NCI-H526 treated with DMSO at 0.1 percent for 48 hours (cell line): ENCODE measurements at places on chromosomes 6 and 20.

DNA sequence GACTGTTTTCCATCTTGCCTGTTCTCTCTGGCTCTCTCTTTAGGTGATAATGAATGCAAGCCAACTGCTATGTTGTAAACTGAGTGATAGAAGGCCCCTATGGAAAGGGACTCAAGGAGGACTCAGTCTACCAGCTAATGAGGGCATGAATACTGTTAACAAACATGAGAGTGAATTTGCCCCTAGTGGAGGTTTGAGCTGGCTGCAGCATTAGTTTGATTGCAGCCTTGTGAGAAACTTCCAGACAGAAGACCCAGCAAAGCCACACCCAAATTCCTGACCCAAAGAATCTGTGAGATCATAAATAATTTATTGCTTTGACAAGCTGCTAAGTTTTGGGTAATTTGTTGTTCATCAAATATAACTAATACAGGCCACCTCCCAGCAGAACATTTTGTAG is 50.0 kb upstream of the PLCB1 start:
- DNase-seq = no peak

DNA sequence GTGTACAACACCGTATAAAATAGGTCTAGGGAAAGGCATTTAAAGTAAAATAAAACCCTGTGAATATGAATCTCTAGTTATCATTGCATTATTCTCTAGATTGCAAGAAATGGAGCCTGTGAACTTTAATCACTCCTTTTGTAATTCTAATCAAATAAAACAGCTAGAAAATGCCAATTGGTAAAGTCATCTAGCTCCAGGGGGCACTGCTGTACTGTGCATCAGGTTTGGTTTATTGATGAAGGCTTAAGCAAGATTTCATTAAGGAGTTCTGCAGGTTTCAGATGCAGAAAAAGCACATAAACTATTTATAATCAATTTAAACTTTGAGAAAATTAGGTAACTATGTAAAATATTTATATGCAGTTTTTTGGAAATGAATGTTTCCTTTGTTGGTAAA is 645.0 kb downstream of the PHF3 start:
- DNase-seq = peak; percentile 12

- peak; percentile 45 for DNase-seq
Measured at GRCh38 chr6:33116417-33116816, 40.6 kb downstream of the HLA-DPB1 start.

DNA sequence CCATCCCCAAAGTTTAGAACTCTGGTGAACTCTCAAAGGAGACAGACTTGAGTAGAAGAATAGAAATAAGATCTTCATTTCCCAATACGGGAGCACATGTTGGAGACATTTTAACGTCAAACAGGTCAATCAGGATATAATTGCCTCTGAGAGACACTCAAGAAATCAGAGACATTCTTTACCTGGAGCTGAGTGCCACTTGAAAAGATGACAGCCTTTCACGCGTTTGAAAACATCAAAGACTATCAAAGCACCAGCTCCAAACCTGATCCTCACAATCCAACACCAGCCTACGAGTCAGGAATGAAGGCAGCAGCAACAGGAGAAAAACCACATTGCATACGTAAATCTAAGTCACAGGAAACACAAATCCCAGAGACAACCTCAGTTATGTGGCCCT is 571.5 kb upstream of the CDH4 start:
- DNase-seq = no peak

DNA sequence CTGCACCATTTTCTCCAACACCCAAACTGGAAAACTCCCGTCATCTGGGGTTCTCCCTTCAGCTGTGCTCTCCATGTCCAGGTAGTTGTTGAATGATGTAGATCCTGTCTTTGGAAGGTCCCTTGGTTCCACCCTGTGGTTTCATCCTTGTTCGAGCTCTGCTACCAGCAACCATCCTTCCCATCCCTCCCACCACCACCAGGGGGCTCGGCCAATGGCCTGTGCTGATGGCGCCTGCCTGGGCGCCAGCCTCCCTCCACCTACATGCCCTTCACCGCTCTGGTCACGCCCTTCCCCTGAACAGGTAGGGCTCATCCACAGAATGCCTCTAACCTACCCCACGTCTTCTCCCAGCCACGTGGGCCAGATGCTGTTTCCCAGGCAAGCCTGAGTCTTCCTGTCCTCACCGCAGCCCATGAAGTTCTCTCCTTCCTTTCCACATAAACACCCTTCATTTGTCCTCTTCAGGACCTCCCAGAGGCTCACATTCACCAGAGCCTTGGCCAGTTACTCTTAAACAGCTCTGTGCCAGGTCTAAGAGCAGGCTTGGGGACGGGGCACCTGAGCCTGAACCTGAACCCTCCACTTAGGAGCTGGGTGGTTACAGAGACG is 75.1 kb upstream of the DUSP22 start:
- DNase-seq = no peak

DNA sequence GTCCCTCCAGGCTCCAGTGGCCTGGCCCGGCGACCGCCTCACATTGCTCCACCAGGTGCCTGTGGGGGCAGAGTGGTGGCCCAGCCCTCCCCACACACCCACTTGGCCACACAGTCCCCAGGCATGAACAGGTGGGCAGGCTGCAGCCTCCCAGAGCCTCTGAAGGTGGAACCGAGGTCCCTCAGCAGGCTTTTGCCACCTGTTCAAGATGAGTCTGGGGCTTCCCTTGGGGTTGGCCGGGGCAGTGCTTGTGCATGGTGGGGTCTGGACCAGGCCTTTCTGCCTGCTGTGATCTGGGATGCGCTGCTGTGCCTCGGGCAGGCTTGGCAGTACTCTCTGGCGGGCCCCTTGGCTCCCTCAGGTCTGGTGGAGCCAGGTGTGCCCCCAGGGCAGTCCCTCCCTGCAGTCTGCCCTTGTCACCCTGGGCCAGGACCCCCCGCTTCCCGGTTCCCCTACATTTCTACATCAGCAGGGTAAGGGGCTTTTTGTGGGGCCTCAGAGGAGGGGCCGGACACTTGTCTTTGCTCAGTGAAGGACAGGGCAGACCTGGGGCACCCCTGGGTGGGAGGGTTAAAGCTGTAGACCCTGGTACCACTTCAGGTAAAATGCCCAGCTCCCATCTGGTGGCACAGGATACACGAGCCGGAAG is 2.7 kb upstream of the COL9A3 start:
- no peak for DNase-seq

GRCh38 chr6:108689272-108690161 is 128.8 kb downstream of the FOXO3 start:
- DNase-seq = no peak

DNA sequence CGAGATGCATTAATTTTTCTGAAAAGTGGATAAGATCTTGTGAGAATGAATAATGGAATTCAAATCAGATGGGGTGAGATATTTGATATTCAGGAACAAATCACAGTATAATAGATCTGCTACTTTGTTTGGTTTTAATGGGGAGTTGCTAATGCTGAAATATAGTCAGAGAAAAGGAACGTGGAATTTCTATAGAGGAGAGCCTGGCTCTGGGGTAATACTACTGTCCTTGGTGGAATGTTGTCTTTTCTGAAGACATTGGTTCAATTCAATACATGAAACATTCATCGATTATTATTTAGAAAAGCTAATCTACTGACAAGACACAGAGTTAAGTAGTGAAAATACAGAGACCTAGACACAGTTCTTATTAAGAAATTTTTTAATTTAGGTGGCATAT is 108.6 kb downstream of the ESR1 start:
- no peak for DNase-seq

GRCh38 chr6:125013938-125014660 is 51.9 kb downstream of the RNF217 start:
- no peak for DNase-seq

DNA sequence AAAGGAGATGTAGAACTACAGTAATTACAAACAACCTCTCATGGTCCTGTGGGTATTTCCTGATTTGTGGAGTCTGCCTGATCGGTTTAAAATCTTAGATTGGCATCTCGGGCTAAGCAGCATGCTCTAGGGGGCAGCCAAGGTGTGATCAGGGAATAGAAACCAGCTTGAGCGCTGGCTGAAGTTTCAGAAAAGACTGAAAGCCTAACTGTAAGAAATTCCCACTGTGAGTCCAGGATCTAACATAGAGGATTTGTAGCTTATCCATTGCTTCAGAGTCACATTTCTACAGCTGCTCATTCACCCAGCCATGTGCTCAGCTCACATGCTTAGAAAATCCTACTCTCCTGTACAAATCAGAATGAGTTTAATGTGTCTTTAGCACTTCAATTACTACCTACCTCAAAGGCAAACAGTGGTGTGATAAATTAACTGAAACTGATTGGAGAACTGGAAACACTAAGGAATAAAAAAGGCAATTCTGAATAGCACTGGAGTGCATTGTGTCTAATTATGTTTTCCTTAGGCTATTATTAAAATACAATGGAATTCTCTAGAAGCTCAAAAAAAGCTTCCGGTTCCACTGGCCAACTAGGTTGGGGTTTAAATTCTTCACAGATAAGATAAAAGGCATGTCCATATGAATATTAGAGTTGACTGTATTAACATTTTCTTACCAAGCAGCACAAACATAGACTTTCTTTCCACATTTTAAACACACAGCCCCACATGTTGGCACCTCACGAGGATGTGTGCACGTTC is 73.8 kb upstream of the MPC1 start:
- DNase-seq = no peak

GRCh38 chr20:12970372-12970821 is 38.4 kb upstream of the SPTLC3 start:
- DNase-seq = peak; percentile 53

DNA sequence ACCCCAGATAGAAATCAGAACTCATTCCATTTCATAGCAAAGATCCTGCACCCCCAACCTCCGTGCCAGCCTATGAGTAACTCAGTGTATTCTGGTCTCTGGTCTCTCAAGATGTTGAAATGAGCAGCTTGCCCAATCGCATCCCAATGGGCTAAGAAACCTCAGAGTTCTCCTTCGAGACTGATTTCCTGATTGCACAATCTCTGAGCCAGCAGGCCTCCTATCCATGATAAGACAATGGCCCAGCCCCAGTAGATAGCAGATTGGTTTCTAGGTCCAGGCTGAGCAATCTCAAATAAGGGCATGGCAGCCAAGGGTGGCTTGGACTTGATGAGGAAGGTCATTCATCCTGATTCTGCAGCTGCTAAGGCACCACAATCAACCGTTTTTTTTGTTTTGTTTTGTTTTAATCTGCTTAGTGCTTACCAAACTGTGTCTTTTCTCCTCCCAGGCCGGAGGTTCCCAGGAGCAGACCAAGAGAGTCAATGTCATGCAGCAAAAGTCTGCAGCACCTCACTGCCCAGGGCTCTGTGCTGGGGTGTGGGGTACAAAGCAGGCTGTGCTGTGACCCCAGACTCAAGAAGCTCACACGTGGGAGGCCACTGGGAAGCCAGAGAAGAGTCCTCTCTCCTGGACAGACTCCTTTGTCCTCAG is 125.1 kb upstream of the NXT1 start:
- DNase-seq = no peak

DNA sequence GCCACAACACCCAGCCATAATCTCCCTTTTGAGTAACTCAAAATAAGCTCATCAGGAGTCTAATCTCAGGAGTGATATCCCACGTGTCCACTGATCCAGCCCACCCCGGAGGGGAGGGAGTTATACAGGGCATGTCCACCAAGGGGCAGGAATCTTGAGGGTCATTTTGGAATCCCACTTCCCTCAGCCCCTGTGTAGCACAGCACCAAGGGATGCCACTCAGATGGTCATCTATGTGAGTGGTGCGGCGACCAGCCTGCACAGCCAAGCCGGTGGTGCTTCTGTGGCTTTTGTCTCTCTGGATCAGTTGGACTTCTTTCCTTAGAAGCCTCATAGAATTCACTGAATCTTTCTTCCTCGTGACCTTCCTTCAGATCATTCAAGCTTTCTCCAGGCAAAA is 11.0 kb upstream of the BCAS4 start:
- DNase-seq = no peak

DNA sequence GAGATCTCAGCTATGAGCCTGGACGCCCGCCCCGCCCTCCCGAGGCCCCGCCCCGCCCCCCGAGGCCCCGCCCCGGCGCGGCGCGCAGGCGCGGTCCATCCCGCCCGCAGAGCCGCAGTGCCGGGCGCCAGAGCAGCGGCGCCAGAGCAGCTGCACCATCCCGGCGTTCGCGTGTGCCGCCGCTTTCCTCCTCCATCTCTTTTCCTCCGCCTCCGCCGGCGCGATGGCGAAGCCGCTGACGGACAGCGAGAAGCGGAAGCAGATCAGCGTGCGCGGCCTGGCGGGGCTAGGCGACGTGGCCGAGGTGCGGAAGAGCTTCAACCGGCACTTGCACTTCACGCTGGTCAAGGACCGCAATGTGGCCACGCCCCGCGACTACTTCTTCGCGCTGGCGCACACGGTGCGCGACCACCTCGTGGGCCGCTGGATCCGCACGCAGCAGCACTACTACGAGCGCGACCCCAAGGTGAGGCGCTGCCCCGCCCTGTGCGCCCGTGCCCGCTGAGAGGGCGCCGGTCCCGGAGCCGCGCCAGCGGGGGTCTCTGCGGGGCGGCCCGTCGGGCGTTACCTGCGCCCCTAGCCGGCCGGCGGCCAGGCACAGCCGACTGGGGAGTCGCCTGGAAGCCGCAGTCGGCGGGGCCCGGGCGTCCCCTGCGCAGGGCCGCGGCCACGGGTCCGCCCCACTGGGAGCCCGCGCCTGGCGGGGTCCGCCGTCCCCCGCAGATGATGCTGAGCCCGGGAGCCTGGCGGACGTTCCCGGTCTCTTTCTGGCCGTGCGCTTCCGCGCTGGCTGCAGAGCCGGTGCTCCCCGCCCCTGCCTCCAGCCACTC is at the start of gene PYGB:
Gene PYGB, plus strand, starts transcription at position 130 of the 830 bp plus-strand sequence. Its CDS starts 94 bp downstream, at position 224.
- peak; percentile 81 for DNase-seq

GRCh38 chr6:7171119-7171518 is 63.4 kb downstream of the RREB1 start:
- no peak for DNase-seq

DNA sequence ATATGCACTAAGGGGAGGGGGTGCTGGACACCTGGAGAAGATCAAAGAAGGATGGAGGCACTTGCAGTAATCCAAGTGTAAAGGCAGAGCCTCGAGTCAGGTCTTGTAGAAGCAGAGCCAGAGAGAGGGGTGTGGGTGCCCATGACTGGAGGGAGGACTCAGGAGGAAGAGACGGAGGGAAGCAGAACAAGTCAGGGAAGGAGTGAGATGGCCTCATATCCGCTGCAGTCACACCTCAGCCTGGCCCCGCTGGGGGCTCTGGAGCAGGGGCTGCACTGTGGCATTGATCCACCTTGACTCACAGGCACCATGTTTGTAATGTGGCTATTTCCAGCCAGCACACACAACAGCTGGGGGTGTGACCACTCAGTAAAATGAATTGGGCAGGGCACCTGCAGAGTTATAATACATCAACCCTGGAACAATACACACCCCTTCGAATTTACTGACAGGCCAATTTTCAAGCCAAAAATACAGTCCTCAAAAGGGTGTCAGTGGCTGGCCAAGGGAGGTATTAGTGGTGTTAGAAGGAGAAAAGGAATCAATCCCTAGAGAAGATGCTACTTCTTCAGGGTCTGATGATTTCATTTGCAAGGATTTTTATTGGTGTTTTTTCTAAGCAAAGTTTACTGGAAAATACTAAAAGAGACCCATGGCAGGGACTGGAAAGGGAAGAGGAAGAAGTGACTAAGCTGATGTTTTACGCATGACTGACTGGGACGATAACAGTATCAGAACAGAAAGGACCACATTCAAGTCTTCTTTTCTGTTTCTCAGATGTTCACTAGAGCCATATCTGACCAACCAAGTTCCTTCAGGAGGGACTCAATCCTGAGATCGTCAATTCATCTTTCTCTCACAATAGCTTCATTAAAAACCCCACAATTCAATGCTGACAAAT is 18.9 kb upstream of the NXT1 start:
- no peak for DNase-seq

GRCh38 chr6:41079080-41079479 is 6.3 kb downstream of the NFYA start:
- no peak for DNase-seq
